Stimulated activated CD4-positive, alpha-beta T cell treated with anti-CD3 and anti-CD28 coated beads, Interleukin-4, amount 100 ng/mL, for 4 hours (primary cell): ENCODE measurements at places on chromosomes 7 and 10.
A peak's percentile ranks its signal among the peaks of the same experiment; 100 is the strongest.

DNA sequence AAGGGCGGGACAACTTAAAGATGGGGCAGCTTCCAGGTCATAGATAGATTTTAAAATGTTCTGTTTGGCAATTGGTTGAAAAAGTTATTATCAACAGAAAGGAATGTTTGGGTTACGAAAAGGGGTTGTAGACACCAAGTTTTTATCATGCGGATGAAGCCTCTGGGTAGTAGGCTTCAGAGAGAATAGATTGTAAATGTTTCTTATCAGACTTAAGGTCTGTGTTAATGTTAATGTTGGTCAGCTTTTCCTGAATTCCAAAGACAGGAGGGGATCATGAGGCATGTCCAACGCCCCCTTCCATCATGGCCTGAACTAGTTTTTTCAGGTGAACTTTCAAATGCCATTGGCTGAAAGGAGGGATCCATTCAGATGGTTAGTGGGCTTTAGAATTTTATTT lies 84.2 kb upstream of the KIF5B start:
- DNase-seq = no peak

DNA sequence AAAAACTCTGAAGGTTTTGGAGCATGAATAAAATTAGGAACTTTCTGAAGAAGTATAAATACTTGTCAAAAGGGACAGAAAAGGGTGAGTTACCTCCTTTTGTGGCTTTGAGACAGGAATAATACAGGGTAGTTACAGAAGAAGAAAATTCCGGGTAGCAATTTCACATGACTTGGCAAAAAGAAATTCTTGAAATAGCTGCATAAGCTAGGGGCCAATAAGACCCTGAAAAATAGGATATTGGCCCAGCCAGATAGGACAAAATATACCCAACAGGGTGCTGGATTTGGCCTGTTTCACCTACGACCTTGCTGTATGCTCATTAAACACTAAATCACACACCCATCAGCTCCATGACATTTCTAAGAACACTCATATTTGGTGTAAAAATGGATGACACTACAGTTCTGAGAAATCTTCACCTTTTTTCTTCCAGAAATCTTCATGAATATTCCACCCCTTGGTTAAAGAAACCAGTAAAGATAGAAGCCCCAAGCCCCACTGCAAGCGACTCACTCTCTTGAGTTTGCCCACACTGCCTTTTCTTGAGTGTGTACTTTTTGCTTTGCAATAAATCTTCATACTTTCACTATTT lies 362.7 kb downstream of the SEMA3D start:
- DNase-seq = no peak

DNA sequence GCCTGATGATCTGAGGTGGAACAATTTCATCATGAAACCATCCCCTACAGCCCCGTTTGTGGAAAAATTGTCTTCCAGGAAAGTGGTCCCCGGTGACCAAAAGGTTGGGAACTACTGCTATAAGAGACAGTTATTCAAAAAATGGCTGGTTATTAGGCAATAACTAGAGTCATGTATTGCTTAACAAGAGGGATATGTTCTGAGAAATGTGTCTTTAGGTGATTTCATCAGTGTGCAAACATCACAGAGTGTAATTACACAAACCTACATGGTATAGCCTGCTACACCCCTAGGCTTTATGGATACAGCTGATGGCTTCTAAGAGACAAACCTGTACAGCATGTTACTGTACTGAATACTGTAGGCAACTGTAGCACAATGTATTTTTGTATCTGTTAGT lies 71.3 kb upstream of the CSTF2T start:
- no peak for DNase-seq

GRCh38 chr7:117200786-117201458 lies 121.9 kb downstream of the WNT2 start:
- no peak for DNase-seq

GRCh38 chr10:24254180-24254579 lies 45.2 kb downstream of the KIAA1217 start:
- DNase-seq = no peak

- no peak for DNase-seq
Observed at GRCh38 chr7:157271315-157271990, 65.4 kb upstream of the DNAJB6 start.

DNA sequence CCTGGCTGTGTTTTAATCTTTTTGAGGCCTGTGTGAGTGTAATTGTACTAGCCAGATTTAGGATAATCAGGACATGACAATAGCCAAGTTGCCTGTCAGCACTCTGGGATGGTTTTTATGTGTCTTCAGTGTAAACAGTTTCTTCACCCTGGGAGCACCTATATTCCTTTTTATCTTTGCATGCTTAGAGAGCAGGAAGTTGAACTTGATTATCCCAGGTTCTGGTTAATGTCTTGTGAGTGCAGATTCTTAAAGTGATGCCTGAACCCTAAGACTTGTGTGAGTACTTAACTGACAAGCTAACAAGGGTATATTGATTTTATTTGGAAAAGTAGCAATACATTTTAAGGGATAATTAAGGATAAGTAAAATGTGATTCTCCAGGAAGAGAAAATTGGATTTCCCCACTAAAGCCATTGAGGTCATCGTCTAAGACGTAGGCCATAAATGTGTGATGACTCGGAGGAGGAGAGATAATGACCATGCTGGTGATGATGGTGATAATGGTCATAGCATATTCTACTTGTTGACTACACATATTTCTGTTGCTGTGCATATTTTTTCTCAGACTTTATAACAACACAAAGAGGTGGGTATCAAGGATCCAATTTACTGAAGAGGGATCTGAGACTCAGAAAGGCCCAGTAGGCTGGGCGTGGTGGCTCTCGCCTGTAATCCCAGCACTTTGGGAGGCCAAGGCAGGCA lies 234.7 kb downstream of the CAMK1D start:
- DNase-seq = no peak

DNA sequence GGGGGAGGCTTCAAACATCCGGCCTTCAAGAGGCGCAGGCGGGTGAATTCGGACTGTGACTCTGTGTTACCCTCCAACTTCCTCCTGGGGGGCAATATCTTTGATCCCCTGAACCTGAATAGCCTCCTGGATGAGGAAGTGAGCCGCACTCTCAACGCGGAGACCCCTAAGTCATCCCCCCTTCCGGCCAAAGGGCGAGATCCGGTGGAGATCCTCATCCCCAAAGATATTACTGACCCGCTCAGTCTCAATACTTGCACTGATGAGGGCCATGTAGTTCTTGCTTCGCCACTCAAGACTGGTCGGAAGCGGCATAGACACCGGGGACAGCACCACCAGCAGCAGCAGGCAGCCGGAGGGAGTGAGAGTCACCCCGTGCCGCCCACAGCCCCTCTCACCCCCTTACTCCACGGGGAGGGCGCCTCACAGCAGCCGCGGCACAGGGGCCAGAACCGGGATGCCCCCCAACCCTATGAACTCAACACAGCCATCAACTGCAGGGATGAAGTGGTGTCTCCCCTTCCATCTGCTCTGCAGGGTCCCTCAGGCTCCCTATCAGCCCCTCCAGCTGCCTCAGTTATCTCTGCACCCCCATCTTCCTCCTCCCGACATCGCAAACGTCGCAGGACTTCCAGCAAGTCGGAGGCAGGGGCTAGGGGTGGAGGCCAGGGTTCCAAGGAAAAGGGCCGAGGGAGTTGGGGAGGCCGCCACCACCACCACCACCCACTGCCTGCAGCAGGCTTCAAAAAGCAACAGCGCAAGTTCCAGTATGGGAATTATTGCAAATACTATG lies 1.1 kb downstream of the MEPCE start:
- DNase-seq = peak; percentile 61

DNA sequence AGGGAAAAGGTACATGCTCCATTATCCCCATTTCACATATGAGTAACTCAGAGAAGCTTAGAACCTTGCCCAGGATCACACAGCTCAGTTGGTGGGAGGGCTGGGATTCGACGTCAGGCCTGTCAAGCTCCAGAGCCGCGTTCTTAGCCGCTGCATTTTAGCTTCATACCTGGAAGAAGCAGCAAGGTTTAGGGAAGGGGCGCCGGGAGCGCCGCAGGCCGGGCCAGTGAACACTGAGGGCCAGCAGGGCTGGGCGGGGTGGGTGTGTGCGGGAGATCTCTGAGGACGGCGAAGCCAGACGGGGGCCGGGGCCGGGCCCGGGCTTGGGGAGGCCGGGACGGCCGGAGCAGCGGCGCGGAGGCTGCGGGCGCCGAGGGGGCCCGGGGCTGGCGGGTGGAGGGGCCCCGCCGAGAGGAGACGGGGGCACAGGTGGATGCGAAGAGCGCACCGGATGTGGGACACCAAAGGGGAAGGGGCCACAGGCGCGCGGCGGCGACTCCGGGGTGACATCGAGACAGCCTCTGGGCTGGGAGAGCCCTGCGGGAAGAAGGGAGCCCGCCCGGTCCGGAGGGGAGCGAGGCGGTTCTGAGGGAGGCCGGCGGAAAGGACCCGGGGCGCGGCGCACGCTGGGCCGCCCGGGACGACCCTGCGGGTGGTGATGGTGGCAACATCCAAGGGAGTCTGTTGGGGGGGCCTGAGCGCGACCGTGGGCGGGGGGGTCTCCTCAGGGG lies 498 bp downstream of the NDST2 start:
- peak; percentile 45 for DNase-seq

GRCh38 chr7:16171928-16172327 lies 249.4 kb downstream of the CRPPA start:
- DNase-seq = no peak

DNA sequence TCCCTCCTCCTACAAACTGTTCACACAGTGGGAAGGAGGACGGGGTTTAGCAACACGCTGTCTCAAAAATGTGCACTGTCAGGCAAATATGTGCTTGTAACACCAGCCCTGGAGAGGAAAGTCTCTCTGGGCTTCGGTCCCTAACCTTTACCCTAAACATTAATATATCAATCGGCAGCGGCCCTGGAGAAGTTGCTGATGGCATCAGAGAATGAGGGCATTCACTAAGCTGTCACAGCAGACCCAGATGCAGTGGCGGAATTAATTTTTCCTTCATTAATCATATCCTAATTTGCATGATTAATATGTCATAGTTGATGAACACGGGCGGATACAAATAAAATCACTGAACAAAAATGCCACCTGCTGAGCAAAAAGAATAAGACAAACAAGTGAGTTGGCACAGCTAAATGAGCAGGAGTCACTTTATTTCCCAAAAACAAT lies 45.2 kb upstream of the INSIG1 start:
- no peak for DNase-seq

- no peak for DNase-seq
Observed at GRCh38 chr10:87656431-87657072, 3.1 kb upstream of the PAPSS2 start.

GRCh38 chr10:58436071-58436470 lies 50.9 kb downstream of the TFAM start:
- DNase-seq = no peak

DNA sequence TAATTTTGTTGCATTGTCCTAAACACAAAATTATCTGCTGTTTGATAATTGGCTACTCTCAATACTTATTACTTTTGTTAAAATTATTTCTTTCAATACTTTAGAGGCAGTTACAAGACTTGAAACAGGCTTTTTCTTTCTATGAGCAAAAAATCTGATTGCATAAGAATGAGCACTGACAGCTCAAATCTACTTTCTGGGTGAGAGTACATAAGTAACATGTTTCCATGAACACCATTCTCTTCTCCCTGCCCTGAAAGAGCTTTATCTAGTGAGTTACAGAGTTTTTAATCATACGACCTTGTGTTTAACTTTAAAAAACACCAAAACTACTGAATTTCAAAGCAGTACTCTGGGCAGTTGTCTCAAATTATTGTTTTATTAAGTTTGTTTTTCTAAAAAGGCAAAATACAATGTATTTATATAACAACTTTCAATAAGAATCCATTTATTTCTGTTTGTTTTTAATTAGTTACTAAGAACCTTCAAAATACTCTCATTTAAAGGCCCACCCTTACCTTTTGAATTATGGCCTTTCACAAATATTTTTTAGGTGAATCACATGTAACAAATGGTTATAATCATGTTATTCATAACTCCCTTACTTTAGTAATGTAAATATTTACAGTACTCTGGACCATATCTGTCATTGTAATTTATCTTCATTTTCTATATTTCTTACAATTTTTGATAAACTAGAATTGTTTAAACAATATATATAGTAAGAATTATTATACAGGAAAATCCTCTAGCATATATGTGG lies 23.0 kb upstream of the TFAM start:
- no peak for DNase-seq

- no peak for DNase-seq
Observed at GRCh38 chr10:42769673-42770072, 12.9 kb upstream of the BMS1 start.

DNA sequence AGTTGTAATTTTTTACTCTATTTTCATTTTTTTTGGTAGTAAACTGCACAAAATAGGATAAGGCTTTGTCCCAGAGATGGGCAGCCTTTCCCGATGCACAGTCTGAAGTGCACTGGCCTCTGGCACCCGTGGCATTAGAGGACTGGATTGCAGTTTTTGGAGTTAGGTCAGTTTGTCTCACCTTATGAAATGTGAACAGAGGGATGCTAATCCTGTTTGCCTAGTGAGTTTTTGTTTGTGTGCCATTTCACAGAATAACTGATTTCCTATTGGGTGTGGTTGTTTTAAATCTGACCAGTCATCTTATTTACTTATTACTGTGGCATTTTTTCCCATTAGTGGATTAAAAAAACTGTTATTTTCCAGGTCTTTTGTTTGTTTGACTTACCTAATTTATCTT lies 109.5 kb upstream of the GATA3 start:
- DNase-seq = no peak

DNA sequence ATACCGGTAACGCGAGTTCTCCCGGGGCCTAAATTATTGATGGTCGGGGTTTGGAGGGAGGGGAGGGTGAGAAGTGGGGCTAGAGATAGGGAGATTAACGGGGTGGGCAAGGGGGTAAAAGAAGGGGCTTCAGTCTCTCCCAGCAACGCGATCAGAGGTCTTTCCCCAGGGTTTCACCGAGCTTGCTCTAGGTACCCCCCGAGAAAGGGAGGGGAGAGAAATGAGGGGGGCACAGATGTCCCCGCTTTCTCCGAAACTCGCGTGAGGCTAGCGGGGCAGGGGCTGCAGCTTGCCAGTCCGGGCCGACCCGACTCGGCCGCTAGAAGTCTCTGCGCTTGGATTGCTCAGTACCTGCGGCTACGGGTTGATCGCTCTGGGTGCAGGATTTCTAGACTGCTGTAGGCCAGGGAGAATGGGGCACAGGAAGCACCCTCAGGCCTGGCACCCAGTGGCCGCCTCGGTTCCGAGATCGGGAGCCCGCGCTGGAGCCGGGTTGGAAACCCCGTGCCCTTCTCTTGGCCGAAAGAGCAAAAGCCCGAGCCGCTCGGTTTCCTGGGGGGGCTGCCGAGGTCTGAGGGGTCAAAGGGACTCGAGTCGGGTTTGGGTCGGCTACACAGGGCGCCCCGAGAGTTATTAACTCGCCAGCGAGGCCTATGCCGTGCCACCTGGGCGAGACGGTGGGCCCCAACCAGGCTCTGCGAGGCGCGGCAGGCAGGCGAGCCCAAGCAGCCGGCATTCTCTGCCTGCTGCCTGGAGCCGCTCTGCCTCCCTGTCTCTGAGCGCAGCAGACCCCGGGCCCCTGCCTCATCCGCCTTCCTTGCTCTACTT lies 3.1 kb downstream of the PAX2 start:
- no peak for DNase-seq

DNA sequence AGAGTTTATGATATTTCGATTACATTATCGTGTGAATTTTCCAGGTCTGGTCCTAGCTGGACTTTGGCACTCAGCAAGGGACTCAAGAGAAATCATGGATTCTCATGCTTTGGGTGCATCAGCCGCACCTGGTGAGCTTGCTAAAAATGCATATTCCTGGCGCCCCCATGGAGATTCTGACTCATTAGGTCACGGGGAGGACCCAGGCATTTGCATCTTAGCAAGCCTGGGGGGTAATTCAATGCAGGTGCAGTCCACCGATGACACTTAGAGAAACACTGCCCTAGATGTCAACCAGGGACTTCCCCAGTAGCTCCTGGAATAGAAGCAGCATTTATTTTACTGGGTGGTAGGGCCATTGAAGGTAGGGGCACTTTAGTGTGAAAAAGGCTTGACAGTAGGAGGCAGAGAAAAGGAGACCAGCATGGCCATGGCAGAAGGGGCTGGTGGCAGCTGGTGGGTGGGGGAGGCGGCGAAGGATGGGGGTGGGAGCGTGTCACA lies 29.9 kb upstream of the PDCD4 start:
- no peak for DNase-seq
